Upper lobe of left lung (tissue), 6 donors: ENCODE measurements at places on chromosomes 12 and 14. TPM values are rescaled to one million over a fixed set of nuclear protein-coding genes. Genes with fewer than 3 reads are reported as not detected.

ASPG gene
- 12.5 TPM for total RNA-seq

ANKRD33 gene
- not detected for total RNA-seq

ACVR1B gene
- 25.1 TPM for total RNA-seq

ANO4 gene
- 1.2 TPM for total RNA-seq

CLMN gene
- 35.5 TPM for total RNA-seq

OR10AD1 gene
- total RNA-seq, result not detected

DDN gene
- 0.20 TPM for total RNA-seq

GAS2L3 gene
- total RNA-seq, result 9.7 TPM

CLEC1A gene
- total RNA-seq, result 7.4 TPM

SMIM41 gene
- 25.1 TPM for total RNA-seq

TAS2R9 gene
- not detected for total RNA-seq

TNFAIP2 gene
- total RNA-seq, result 71.1 TPM

NPAS3 gene
- 0.69 TPM for total RNA-seq

KLHL28 gene
- 13.6 TPM for total RNA-seq

PLBD1 gene
- 17.8 TPM for total RNA-seq

SALL2 gene
- 12.2 TPM for total RNA-seq

RNF31 gene
- total RNA-seq, result 173 TPM

SOAT2 gene
- total RNA-seq, result 0.11 TPM

C14orf132 gene
- total RNA-seq, result 58.6 TPM

FBLN5 gene
- total RNA-seq, result 53.8 TPM

SERPINA1 gene
- total RNA-seq, result 432 TPM

ZBTB42 gene
- total RNA-seq, result 21.8 TPM

BIN2 gene
- total RNA-seq, result 23.3 TPM

PRH2 gene
- not detected for total RNA-seq

OTX2 gene
- total RNA-seq, result not detected

TSPAN9 gene
- 25.2 TPM for total RNA-seq

CPM gene
- 143 TPM for total RNA-seq

REC8 gene
- total RNA-seq, result 35.1 TPM

NPFF gene
- not detected for total RNA-seq

RPL10L gene
- total RNA-seq, result not detected

IFNG-AS1 gene
- total RNA-seq, result 5.2 TPM
